ENCODE measurements at places on chromosomes 6 and 20. TPM values are rescaled to one million over a fixed set of nuclear protein-coding genes. Genes with fewer than 3 reads are reported as not detected.

DNA sequence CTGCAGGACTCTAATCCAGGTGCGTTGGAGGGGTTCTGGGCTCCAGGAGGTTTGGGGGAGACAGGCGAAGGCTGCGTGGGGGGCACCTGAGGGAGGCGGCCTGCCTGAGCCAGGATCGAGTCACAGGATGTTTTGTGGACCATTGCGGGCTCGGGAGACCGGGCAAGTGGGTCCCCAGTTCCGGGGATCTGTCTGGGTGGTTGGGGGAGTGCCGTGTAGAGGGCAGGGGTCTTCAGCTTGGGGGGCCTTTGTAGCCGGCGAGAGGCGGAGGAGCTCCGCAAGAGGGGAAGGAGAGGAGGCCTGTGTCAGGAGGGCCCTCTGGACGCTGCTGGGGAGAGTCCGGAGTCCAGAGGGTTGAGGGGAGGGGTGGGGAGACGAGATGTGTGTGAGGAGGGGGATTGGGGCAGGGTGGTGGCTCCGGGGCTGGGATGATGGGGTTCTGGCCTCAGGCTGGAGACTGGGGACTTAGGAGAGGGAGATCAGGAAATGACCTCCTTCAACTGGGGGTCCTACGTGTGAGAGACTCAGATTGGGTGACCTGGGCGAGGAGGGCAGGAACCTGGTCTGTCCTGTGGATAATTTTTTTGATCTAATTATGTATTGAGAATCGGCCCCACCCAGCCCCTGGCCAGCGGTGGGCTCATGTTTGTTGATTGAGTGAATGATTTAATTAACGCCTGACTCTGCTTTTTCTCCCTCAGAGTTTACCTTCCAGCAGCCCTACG lies 505 bp downstream of the SNAI1 start:
- no peak for DNase-seq

DNA sequence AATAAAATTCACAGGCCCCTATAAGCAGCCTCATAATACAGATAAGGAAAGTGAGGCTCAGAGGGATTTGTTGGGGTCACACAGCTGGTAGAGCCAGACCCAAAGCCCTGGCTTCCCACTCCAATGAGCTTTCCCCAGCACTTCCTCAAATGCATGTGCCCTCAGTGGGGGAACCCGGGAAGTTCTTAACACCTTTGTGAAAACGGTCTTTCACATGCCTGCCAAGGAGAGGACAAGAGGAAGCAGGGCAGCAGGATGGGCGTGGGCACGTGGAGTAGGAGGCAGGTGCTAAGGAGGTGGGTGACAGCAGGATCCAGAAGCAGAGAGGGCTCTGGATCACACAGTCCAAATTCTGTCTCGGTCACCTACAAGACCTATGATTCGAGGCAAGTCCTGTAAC lies 598 bp downstream of the PI16 start:
- no peak for DNase-seq

DNA sequence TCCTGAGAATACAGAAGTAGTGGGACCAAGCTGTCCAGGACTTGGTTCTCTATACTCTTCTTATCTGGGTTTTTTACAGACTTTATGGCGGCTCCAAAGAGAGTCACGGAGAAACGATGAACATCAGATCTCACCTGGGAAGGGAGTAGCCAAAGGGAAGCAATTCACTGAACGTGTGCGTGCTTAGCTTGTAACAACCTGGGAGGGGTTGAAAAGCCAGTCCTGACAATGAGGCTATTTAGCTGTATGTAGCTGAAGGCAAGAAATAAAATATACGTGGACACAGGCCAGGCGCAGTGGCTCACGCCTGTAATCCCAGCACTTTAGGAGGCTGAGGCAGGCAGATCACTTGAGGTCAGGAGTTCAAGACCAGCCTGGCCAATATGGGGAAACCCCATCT lies 18.2 kb upstream of the RBL1 start:
- no peak for DNase-seq

- no peak for DNase-seq
Measured at GRCh38 chr6:19934996-19935591, 97.9 kb downstream of the ID4 start.

- DNase-seq, result no peak
Measured at GRCh38 chr6:6582131-6582530, 6.4 kb upstream of the LY86 start.

- no peak for DNase-seq
Measured at GRCh38 chr6:90384720-90385119, 88.1 kb upstream of the BACH2 start.

- DNase-seq, result no peak
Measured at GRCh38 chr6:40907198-40907701, 131.8 kb downstream of the UNC5CL start.

DNA sequence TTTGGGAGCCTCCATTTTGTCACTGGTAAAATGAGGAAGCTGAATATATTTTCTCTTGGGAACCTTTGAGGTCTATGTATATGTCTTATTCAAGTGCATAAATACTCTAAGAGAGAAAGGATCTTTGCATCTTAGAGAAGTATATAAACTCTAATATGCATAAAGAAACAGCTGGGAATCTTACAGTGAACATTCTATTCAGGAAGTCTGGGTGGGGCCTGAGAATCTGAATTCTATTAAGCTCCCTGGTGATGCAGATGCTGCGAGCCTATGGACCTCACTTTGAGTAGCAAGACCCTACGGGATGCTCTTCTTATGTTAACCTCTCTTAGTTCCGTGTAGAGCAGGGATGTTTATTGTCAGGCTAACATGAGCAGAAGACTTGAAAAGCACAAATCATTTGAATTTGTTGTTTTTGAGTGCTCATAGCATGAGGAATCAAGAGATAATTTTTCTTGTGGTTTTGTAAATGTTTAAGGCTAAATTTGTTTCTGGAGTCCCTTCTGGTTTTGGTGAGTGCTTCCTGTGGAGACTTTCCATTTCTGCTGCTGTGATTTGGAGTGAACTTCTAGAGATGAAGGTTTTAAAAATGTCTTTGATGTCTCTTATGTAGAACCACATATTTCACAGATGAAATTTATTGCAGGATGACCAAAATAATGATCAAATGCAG lies 281.2 kb upstream of the JAG1 start:
- DNase-seq, result no peak

- no peak for DNase-seq
Measured at GRCh38 chr6:46509063-46509462, 17.8 kb upstream of the RCAN2 start.

GRCh38 chr20:24704899-24705298 lies 235.5 kb downstream of the SYNDIG1 start:
- no peak for DNase-seq

- DNase-seq, result no peak
Measured at GRCh38 chr6:19303383-19303782, 533.8 kb upstream of the ID4 start.

- no peak for DNase-seq
Measured at GRCh38 chr6:729606-730320, 36.8 kb upstream of the EXOC2 start.

DNA sequence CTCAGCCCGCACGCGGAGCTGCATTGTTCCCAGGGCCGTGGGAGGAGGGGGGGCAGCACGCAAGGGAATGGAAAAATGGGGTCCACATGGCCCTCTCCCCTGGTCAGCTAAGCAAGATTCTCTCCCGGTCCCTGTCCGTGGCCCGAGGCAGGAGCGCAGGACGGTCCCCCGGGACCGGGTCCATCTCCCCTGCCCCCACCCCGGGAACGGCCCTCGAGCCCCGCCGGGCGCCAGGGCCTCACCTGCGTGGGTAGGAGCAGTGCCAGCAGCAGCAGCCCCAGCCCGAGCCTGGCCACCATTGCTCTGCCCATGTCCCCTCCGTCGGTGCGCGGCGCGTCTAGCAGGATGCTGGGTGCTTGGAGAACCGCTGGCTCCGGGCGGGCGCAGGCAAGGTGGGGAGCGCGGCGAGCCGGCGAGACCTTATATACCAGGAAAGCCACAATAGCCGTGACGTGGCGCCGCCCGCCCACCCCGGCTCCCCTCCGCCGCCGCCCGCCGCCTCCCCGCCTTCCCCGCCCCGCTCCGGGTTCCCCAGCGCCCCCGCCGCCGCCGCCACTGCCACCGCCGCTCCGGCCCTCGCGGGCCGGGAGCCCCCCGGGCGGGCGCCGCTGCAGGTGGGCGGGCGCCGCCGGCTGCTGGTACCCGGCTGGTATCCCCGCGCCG lies at the start of gene CD24:
CD24 (minus strand) TSS at position 394 of the 663 bp plus-strand sequence; CDS start at position 311, 83 bp downstream.
- no peak for DNase-seq

DEFB128 gene
- polyA plus RNA-seq, result not detected

ALDH8A1 gene
- polyA plus RNA-seq, result 1.6 TPM

PTK6 gene
- 0.34 TPM for polyA plus RNA-seq

C20orf202 gene
- polyA plus RNA-seq, result 0.39 TPM

CFAP206 gene
- 0.27 TPM for polyA plus RNA-seq

GATA5 gene
- 0.09 TPM for polyA plus RNA-seq

ABHD16B gene
- not detected for polyA plus RNA-seq

BCAS4 gene
- 2.4 TPM for polyA plus RNA-seq

CFB gene
- polyA plus RNA-seq, result 1.0 TPM

UCKL1 gene
- polyA plus RNA-seq, result 48.5 TPM

C4A gene
- polyA plus RNA-seq, result 19.3 TPM

MAS1 gene
- 0.18 TPM for polyA plus RNA-seq

DNAH8 gene
- polyA plus RNA-seq, result 2.1 TPM

RNF39 gene
- polyA plus RNA-seq, result 0.75 TPM

RAET1G gene
- polyA plus RNA-seq, result 0.30 TPM

RAD21L1 gene
- not detected for polyA plus RNA-seq

EPB41L1 gene
- polyA plus RNA-seq, result 23.0 TPM

Measured in forelimb muscle (tissue), 1 donor.